ENCODE measurements at places on chromosomes 5 and 9.

DNA sequence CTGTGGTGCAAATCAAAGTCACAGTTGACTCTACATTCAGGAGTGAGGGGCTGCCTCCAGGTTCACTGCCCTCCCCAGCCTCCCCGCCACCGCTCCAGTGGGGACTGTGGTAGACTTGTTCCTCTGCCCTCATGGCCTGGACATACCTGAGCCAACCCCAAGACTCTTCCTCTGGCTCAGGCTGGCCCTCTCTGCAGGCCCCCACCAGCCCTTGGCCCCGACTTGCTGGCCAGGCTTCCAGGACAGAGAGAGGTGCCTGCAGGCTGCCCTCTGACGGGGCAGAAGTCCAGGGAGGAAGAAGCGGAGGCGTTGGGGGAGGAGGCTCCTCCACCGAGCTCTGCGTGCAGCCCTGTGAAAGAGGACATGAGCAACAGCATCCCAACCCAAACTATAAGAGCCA is 2.8 kb upstream of the SARDH start:
- no peak for DNase-seq

- no peak for DNase-seq
Measured at GRCh38 chr9:69237702-69238295, 63.7 kb downstream of the TJP2 start.

DNA sequence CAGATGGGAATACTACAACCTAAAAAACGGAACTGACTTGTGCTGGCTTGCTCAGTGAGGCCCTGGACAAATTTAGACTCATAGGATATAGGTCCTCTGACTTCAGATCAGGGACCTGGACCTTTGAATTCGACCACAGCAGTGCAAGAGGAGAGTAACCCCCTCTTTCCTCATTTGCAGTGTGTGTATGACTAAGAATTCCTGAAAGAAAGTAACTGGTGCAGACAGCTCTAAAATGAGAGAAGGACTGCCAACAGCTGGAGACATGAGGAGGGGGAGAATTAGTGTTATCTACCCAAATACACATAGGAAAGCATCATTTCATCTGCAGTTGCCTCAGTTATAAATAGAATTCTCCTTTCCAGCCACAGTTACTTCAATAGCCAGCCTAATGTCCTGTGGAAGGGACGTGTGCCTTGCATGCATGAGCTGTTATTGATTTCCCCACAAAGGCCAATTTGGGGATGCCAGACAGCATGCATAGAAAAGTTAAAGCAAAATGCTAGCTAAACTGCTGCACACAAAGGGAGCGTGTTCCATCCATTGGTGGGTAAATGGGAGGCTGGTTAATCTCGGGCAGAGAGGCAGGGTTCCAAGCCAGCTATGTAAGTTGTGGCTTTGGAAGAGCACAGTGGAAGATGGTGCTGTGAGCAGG is 442.7 kb downstream of the CDK5RAP2 start:
- no peak for DNase-seq

GRCh38 chr9:90331826-90332575 is 310.6 kb downstream of the DIRAS2 start:
- no peak for DNase-seq

- no peak for DNase-seq
Measured at GRCh38 chr5:84057211-84057610, 327.5 kb downstream of the EDIL3 start.

DNA sequence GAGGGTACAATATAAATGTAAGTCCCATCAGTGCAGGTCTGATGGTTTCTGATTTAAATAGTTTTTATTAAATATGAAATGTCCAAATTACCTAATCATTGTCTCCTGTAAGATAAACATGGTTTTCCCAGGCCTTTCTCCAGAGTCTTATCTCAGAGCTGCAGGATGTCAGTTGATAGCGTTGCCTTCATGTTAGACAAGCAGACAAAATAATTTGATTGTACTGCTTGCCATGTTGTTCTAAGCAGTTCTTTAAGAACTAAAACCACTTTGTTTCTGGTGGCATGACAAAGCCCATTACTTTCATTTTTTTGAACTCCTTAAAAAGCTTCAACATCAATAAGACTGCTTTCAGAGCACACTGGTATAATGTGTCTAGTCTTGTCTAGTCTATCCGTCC is 1073.5 kb downstream of the MAT2B start:
- DNase-seq = no peak

- DNase-seq = peak; percentile 8
Measured at GRCh38 chr9:126146254-126147145, 180.1 kb upstream of the MVB12B start.

DNA sequence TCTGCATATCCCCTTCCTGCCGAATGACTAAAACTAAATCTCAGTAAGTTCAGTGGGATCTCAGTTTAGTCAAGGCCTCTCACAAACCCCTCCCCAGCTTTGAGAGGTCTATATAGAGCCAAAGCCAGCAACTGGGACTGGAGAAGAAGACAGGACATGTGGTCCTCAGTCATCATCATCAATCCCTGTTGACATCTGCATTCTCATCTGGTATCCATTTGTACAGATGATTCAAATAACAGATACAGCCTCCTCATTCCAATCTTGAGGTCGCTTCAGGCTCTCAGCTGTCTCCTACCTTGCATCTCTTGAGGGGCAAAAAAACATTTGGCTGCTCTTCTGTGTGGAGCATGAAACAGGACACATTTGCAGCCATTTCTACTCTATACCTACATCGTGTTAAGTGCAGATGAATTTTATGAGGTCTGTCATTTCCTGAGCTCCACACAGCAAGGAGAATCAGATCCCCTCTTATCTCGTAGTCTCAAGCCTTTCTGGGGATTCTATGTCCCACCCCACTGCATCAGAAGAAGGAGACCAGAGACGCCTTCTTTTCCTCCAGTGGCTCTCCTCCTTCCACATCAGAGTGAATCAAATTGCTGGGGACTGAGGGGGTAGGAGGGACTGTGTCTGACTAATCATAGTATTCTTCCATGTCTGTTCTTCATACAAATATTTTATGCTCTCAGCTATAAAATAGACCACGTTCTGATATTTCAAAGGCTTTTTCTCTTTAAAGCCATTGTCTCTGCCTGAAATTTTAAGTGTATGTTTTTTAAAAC is 4.7 kb upstream of the RECK start:
- DNase-seq = no peak

DNA sequence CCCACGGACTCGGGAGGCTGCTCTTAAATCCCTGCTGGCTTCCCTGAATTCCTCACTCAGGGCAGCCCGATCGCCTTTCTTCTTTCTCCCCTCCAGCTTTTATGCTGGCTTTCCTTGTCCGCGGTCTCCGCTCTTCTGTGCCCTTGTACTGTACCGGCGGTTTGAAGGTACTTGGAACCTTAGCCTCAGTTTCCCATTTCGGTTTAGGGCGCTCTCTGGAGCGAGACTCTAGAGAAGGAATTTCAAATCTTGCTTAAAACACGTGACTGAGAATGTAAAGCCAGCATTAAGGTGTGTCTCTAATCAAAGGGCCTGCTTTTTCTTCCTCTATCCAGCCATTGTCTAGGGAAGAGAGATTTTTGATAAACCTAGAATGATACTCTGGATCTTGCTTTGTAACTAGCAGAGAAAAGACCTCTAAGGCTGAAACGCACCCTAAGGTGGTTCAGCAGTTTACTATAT is 650 bp downstream of the GPR107 start:
- DNase-seq = no peak

GRCh38 chr5:88785746-88786565 is 97.0 kb downstream of the MEF2C start:
- DNase-seq = no peak

DNA sequence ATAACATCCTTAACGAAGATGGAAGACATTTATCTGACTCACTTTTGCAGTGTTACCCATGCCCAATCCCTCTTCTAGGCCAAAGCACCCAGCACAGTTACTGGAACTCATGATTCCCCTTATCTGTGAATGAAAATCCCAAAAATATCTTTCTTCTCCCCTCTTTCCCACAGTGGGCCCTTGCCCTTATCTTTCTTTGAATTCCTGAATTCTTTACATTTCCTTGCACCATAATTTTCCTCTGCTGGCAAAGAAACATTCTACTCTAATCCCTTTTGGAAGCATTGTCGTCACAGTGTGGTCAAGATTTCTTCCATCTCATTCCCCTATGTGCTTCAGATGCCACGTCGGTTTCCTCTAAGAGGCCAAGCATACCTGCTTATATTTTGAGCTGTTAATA is 135.9 kb upstream of the LIFR start:
- DNase-seq = no peak

GRCh38 chr5:94670726-94671125 is 52.3 kb downstream of the SLF1 start:
- no peak for DNase-seq

DNA sequence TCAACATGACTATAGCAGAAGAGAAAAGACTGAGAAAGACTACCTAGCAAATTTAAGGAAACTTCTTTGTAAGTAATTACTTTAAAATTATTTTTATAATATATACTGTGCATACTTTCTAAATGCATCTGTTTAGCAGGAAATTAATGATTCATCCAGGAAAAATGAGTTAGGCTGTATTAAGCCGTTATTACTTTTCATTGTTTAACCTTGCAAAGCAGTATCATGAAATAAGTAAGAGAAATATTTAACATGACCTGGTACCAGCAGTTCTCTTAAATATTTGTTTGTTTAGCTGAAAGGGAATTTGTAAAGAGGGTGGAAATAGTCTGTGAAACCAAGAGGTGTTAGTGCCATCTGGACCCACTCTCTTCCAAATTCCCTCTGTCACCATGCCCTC is 175.0 kb downstream of the GNAQ start:
- DNase-seq = no peak

GRCh38 chr5:74127381-74128320 is 501.7 kb downstream of the ARHGEF28 start:
- DNase-seq = no peak

- peak; percentile 12 for DNase-seq
Measured at GRCh38 chr5:150153957-150154617, 1.6 kb downstream of the PDGFRB start.

- no peak for DNase-seq
Measured at GRCh38 chr9:77588271-77588937, 59.7 kb downstream of the GNA14 start.

DNA sequence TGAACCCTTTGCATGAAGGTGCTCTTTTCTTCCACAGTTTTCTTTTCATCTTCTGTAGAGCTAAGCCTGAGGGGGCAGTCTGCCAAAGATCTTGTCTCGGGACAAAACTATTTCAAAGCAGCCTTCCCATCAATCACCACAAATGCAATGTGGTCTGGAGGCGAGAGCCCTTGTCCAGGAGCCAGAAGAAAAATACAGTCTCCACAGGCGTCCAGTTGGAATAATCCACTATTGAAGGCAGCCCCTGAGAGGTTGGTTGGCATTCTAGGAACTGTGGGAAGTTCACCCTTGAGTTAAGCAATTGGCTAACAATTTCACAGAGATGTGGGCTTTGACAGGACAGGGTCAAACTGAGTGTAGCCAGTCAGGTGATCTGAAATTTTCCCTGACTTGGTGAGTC is 72.0 kb downstream of the SEMA6A start:
- no peak for DNase-seq

Data from CD4-positive, alpha-beta T cell treated with Interleukin-17A for 1 hour (primary cell).